ENCODE measurements at places on chromosomes 3 and 15. TPM values are rescaled to one million over a fixed set of nuclear protein-coding genes. Genes with fewer than 3 reads are reported as not detected.

GRCh38 chr3:150130404-150131100 is 159.9 kb upstream of the PFN2 start:
- H3K4me3 ChIP-seq = no peak overlapping the region
- H3K36me3 ChIP-seq = no peaks in the 10 kb centered on the region

GRCh38 chr3:134864636-134865035 is 69.6 kb downstream of the EPHB1 start:
- no peak overlapping the region for H3K27ac ChIP-seq
- no peak overlapping the region for H3K4me3 ChIP-seq
- no peaks in the 10 kb centered on the region for H3K27me3 ChIP-seq
- H3K36me3 ChIP-seq = no peaks in the 10 kb centered on the region
- H3K4me1 ChIP-seq = no peaks in the 10 kb centered on the region

- no peak for DNase-seq
- no peak overlapping the region for H3K4me3 ChIP-seq
- no peaks in the 10 kb centered on the region for H3K27me3 ChIP-seq
- no peaks in the 10 kb centered on the region for H3K36me3 ChIP-seq
Observed at GRCh38 chr3:27559835-27560234, 75.7 kb upstream of the SLC4A7 start.

GRCh38 chr15:37370941-37371340 is 270.6 kb upstream of the MEIS2 start:
- no peaks in the 10 kb centered on the region for H3K27me3 ChIP-seq
- no peak overlapping the region for H3K27ac ChIP-seq
- H3K36me3 ChIP-seq = no peaks in the 10 kb centered on the region
- no peak overlapping the region for H3K4me3 ChIP-seq

The KY gene
- total RNA-seq = 0.19 TPM

GRCh38 chr3:187736418-187736871 is 8.8 kb downstream of the BCL6 start:
- no peak for DNase-seq
- H3K27me3 ChIP-seq = no peaks in the 10 kb centered on the region

The FMN1 gene
- 10.1 TPM for total RNA-seq

DNA sequence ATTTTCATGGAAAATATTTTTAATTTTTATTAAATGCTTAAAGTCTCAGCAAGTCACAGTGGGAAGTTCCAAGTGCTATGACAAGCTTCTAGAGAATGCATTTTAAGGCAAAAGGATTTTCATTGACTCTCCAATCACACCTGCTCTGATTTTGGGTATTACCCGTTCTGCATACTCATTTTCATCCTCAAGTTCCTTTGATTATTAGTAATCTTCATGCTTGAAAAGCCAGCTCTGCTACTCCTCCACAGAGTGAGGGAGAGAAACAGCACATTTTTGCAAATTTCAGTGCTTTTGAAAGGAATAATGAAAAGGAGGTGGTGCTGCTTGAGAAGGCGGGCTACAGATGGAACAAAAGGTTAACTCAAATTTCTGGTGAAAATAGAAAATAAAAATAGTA is 450.7 kb downstream of the NSUN3 start:
- H3K27me3 ChIP-seq = no peaks in the 10 kb centered on the region
- no peaks in the 10 kb centered on the region for H3K36me3 ChIP-seq
- no peak overlapping the region for H3K4me3 ChIP-seq

- no peak overlapping the region for H3K4me3 ChIP-seq
- H3K27me3 ChIP-seq = no peaks in the 10 kb centered on the region
- peak; percentile 8 for DNase-seq
- peaks cover 63% of the 10 kb centered on the region for H3K4me1 ChIP-seq
- no peaks in the 10 kb centered on the region for H3K36me3 ChIP-seq
Observed at GRCh38 chr3:107987036-107987939, 103.5 kb downstream of the CD47 start.

DNA sequence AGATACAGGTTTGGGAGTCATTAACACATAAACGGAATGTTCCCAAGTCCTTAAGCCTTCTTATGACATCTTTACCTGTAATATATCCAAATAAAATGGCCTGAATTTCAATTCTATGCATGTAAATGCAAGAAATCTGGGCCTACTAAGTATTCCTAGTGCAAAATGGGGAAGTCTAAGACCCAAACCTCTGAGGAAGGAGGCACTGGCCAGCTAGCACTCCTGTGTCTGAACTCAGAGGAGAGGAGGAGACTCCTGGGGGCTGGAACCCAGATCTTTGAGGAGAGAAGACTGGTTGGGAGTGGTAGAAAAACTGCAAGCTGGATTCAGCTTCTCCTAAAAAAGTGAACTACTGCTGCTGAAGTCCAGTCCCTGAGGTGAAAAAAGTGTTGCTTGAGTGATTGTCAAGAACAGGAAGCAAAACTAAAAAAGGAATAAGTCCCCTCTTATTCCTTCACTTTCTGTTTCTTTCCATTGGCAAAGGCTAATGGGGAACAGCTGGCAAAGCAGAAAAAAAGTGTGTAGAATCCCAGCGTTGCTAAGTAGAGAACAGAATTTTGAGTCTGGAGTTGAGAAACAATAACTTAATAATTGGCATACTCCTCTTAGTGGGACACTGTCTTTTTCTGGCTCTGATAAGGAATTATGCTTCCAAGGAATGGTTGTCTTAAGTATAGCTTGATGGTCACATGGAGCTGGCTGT is 54.8 kb upstream of the ATP2C1 start:
- peaks cover 28% of the 10 kb centered on the region for H3K4me1 ChIP-seq
- no peak for DNase-seq
- H3K27ac ChIP-seq = no peak overlapping the region
- no peaks in the 10 kb centered on the region for H3K36me3 ChIP-seq
- no peaks in the 10 kb centered on the region for H3K27me3 ChIP-seq

GRCh38 chr15:98554272-98555172 is 93.8 kb upstream of the IGF1R start:
- H3K4me3 ChIP-seq = no peak overlapping the region
- no peak overlapping the region for H3K27ac ChIP-seq
- no peaks in the 10 kb centered on the region for H3K4me1 ChIP-seq
- H3K36me3 ChIP-seq = no peaks in the 10 kb centered on the region
- no peaks in the 10 kb centered on the region for H3K27me3 ChIP-seq

GRCh38 chr3:47009225-47010110 is 30.0 kb downstream of the NBEAL2 start:
- peaks cover 28% of the 10 kb centered on the region for H3K4me1 ChIP-seq
- H3K36me3 ChIP-seq = peaks cover 80% of the 10 kb centered on the region
- H3K27me3 ChIP-seq = no peaks in the 10 kb centered on the region
- H3K4me3 ChIP-seq = peak overlapping the region; percentile 71

The AMOTL2 gene
- 54.8 TPM for total RNA-seq

DNA sequence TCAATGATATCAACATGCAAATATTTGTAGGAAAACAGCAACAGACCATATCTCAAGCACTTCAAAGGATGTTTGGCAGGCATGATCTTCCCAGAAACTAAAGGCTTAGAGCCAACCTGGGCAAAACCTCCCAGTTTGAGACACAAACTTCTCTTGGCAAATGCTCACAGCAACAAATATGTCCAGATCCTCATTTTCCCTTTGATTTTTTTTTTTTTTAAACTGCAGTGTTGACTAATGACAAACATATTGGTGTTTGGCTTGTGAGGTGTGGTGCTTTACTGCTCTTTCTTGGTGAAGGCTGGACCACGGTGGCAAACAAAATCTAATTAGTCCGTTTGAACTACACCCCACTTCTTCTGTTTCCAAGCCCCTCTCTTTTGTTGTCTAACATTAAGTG is 87.2 kb downstream of the EBLN2 start:
- no peak overlapping the region for H3K27ac ChIP-seq
- no peaks in the 10 kb centered on the region for H3K4me1 ChIP-seq
- H3K4me3 ChIP-seq = no peak overlapping the region
- no peaks in the 10 kb centered on the region for H3K27me3 ChIP-seq
- DNase-seq = no peak

The C3orf20 gene
- total RNA-seq = not detected

- H3K36me3 ChIP-seq = peaks cover 40% of the 10 kb centered on the region
- DNase-seq = no peak
- no peaks in the 10 kb centered on the region for H3K27me3 ChIP-seq
- no peak overlapping the region for H3K4me3 ChIP-seq
- no peaks in the 10 kb centered on the region for H3K4me1 ChIP-seq
Observed at GRCh38 chr3:30680789-30681648, 74.6 kb downstream of the TGFBR2 start.

GRCh38 chr15:97783240-97783639 is 177.3 kb upstream of the ARRDC4 start:
- H3K27ac ChIP-seq = no peak overlapping the region
- DNase-seq = no peak
- H3K4me3 ChIP-seq = no peak overlapping the region
- no peaks in the 10 kb centered on the region for H3K27me3 ChIP-seq
- H3K36me3 ChIP-seq = no peaks in the 10 kb centered on the region

DNA sequence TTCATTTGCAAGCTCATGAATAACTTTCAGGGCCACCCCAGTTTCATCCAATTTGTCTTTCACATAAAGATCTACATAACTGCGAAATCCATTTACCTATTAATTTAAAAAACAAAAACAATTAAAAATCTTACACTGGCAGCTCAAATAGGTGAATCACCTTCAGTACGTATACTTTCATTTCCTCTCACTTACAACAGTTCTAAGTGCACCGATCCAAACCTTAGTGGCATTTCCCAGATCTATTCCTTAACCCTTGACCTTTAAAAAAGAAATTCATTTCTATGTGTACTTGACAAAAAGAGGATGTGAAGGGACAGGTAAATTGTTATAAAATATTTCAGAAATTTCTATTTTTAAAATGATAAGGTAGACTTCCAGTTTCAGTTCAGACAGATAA is 30.8 kb downstream of the TOP2B start:
- H3K4me1 ChIP-seq = no peaks in the 10 kb centered on the region
- DNase-seq = no peak
- no peak overlapping the region for H3K4me3 ChIP-seq
- H3K36me3 ChIP-seq = peaks cover 91% of the 10 kb centered on the region
- no peak overlapping the region for H3K27ac ChIP-seq
- no peaks in the 10 kb centered on the region for H3K27me3 ChIP-seq

DNA sequence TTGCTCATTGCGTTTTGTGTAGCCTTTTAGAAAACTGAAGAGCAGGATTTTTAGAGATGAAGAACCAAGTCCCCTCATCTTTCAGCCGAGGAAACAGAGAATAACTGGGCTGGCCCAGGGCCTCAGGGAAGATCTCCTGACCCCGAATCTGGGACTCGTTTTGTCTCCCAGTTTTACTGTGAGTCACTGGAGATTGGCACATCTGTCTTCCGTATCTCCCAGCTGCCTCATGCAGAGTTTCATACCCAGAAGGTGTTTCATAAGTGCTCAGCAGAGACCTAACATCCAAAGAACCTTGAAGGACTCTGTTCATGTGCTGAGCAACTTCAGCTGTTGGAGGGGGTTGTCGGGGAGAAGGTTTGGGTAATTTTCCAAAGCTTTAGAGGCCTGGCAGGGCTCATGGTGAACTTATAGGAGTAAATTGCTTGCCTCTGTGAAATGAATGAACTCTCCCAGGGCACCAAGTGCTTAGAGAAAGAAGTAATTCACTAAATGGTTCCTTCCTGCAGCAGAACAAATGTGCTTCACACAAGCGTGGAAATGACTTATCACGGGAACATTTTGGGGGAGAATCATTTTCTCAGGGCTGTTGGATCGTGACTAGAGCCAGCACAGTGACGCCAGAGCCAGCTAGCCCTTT is 121.4 kb downstream of the FAM43A start:
- no peak overlapping the region for H3K4me3 ChIP-seq
- no peak overlapping the region for H3K27ac ChIP-seq
- no peaks in the 10 kb centered on the region for H3K36me3 ChIP-seq

DNA sequence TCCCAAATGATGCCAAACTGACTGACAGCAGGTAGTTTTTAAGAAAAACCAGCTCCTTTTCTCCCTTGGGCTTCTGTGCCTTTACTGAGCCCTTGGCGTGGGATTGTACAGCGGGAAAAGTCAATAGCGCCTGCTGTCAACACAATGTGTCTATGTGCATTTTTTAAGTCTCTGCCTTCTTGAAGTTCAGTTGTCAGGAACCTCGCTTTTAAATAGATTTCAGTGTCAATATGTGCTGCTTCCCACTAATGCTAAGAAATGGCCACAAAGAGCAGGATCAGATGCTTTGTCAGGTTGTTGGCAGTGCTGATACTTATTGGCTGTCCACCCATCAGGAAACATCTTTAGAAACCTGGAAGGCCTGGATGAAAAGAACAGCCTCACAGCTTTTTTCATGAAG is 424.4 kb downstream of the C3orf38 start:
- H3K4me3 ChIP-seq = no peak overlapping the region
- no peak for DNase-seq
- no peaks in the 10 kb centered on the region for H3K27me3 ChIP-seq
- no peaks in the 10 kb centered on the region for H3K4me1 ChIP-seq
- no peaks in the 10 kb centered on the region for H3K36me3 ChIP-seq
- no peak overlapping the region for H3K27ac ChIP-seq

- H3K27me3 ChIP-seq = no peaks in the 10 kb centered on the region
- H3K4me1 ChIP-seq = no peaks in the 10 kb centered on the region
- H3K4me3 ChIP-seq = no peak overlapping the region
- no peak for DNase-seq
- H3K36me3 ChIP-seq = no peaks in the 10 kb centered on the region
Observed at GRCh38 chr3:149848238-149848637, 35.2 kb downstream of the RNF13 start.

DNA sequence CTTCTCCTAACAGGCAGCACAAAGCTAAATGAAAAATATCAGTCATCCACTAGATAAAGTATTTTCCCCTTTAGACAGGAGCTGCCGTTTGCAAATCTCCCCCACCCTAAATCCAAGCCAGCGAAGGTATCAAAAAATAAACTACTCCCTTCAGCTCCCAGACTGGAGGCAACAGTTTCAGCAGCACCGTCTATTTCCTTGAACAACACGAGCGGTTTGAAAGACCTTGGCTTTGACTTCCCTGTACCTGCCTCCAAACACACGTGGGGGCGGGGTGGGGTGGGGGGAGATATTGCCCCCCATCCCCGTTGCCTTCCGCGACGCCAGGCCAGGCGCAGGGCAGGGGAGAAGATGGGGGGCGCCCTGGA is 832 bp upstream of the CACNA1D start:
- H3K36me3 ChIP-seq = no peaks in the 10 kb centered on the region
- DNase-seq = no peak
- no peaks in the 10 kb centered on the region for H3K27me3 ChIP-seq
- peak overlapping the region; percentile 61 for H3K4me3 ChIP-seq

The AHSG gene
- not detected for total RNA-seq

GRCh38 chr15:101129851-101130380 is 121.9 kb downstream of the CHSY1 start:
- no peak for DNase-seq
- peaks cover 20% of the 10 kb centered on the region for H3K4me1 ChIP-seq
- no peak overlapping the region for H3K4me3 ChIP-seq
- no peaks in the 10 kb centered on the region for H3K36me3 ChIP-seq

- DNase-seq = no peak
- H3K4me1 ChIP-seq = no peaks in the 10 kb centered on the region
- no peaks in the 10 kb centered on the region for H3K27me3 ChIP-seq
- H3K36me3 ChIP-seq = no peaks in the 10 kb centered on the region
Observed at GRCh38 chr3:178147001-178147400, 389.2 kb upstream of the KCNMB2 start.
